ENCODE measurements at places on chromosomes 2 and 18.

- no peak for DNase-seq
Observed at GRCh38 chr2:166784296-166784946, 103.9 kb upstream of the XIRP2 start.

DNA sequence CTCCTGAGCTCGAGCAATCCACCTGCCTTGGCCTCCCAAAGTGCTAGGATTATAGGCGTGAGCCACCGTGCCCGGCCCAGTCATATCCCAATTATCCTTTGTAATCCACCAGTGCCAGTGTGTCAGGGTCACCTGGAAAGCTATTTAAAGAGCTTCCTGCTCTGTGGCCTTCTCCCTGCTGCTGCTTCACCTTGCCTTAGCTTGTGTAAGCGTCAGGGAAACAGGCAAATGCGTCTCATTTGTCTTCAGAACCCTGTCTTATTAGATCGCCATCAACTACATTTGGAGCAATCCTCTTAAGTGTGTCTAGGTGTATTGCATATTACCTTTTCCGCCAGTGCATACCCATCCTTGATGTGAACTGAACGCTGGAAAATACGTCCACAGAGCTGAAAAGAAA lies 10.2 kb downstream of the KIF5C start:
- no peak for DNase-seq

DNA sequence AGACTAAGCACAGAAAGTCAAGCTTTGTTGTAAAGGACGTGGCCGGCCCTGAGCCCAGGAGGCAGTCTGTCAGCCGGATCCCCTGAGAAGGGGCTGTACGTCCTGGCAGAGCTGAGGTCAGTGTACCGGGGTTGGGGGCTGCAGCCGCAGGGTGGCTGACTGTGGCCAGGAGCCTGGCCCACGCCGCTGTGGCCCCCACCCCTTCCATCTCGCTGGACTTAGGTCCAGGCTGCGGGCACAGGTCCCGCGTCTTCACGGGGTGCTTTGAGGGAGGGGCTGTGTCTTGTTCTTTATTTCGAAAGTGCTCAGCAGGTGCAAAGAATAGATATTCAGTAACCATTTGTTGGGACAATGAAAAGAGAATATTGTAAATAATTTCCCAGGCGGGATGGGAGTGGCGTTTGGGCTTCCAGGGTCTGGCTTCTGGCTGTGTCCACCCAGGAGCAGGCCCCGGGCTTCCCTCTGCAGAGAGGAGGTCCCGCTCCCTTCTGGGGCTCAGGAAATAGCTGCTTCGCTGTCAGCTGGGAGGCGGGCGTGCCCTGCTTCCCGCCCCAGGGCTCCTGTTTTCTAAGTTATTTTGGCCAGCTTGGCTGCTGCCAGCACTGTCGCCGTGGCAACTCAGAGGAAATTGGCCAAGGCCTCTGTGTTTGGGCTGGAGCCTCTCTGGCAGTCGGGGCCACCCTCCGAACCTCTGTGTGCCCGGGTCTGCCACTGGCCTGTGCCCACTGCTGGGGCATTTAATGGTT lies 7.4 kb downstream of the NFATC1 start:
- no peak for DNase-seq

GRCh38 chr2:49404108-49404507 lies 249.8 kb upstream of the FSHR start:
- no peak for DNase-seq

DNA sequence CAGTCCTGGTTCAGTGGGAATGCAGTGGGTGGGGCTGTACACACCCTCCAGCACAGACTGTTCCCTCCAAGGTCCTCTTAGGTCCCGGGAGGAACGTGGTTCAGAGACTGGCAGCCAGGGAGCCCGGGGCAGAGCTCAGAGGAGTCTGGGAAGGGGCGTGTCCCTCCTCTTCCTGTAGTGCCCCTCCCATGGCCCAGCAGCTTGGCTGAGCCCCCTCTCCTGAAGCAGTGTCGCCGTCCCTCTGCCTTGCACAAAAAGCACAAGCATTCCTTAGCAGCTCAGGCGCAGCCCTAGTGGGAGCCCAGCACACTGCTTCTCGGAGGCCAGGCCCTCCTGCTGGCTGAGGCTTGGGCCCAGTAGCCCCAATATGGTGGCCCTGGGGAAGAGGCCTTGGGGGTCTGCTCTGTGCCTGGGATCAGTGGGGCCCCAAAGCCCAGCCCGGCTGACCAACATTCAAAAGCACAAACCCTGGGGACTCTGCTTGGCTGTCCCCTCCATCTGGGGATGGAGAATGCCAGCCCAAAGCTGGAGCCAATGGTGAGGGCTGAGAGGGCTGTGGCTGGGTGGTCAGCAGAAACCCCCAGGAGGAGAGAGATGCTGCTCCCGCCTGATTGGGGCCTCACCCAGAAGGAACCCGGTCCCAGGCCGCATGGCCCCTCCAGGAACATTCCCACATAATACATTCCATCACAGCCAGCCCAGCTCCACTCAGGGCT lies 17.5 kb upstream of the FAHD2A start:
- DNase-seq: no peak

DNA sequence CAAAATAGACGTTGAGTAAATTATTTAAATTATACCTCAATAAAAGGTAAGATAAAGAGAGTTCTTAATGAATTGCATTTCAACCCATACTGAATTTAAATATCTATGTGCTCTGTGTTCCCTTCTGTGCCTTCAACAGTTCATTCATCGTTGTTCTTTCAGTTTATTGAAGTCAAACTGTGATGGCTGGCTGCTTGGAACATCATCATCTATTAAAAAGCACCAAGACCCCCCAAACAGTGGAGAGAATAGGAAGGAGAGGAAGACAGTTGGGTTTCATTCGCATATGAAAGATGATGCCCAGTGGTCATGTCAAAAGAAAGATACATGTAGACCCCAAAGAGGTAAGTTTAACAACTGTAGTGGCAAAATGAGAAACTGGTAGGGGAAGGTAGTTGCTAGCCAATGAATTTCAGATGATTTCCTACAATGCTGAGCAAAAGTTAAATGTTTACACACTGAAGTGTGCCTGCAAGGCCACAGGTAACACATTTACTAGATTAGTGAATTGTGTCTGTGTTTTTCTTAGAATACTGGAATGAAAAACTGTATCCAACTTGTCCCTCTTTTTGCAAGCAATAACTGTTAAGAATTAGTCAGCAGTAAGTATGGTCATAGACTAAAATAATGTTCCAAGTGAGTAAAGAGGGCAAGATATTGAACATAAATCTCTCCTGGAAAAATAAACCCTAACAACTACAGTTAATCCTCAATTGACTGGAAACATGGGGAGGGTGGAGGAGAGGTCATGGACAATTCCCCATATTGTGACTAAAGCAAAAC lies 331.3 kb downstream of the KIAA1328 start:
- no peak for DNase-seq

DNA sequence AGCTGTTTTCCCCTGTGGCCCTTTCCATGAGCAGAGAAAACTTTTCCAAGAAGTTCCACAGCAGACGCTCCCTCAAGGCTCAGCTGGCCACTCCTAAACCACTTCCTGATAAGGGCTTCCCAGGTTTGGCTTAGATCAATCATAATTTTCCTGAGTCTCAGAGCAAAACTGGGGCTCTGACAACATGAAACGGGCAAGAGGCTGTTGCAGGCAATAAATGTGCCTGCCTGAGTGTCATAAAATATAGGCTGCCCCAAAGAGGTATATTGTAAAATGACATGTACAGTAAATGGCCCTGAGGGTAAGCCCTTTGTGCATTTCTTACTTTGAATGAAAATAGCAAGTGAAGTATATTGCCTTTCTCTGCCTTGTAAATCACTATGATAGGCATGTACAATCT lies 105.6 kb upstream of the UXS1 start:
- no peak for DNase-seq

DNA sequence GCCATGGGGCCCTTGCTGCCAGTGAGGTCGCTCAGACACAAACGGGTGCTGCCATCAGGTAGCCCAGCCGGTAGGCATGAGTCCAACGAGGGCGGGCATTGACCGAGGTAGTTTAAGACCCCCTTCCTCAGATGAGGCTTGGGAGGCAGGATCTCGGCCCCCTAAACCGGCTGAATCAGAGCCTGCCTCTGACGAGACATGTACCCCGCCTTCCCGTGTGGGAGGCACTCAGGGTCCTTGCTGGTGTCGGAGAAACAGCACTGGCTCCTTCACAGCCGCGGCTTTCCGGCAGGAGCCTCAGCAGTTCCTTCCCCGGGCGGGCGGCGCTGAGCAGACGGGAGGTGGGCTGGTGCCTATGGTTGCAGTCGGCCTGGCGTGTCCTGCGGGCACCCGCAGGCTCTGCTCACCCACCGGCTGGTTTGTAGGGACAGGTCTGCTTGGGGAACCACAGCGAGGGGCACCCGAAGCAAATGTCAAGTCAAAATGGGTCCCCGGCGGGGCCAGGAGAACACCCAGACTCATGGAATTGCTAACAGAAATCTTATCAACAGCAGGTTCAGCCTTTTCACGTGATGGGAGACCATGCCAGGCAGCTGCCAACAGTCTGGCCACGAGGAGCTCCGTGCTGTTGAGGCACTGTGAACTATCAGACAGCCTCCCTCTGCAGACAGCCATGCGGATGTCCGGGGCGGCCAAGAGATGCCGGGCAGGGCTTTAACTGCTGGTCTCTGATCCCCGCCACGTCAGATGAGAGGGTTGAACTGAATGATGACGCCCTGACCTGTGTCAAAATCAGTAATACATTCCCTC lies 2.8 kb downstream of the KCNG2 start:
- DNase-seq: no peak

- DNase-seq: no peak
Observed at GRCh38 chr2:223952280-223952968, 4.8 kb upstream of the MRPL44 start.

DNA sequence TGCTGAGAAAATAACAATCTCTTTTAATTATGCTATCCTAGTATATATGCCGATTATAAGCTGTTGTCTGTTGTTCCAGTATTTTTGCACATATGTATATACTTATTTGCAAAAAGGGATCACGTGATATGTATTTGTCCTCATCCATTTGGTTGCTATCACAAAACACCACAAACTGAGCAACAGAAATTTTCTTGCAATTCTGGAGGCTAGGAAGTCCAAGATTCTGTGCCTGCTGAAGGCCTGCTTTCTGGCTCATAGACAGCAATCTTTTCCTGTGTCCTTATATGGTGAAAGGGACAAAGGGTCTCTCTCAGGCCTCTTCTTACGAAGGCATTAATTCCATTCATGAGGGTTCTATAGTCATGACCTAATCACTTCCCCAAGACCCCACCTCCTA lies 186.5 kb downstream of the LPIN1 start:
- DNase-seq: no peak

DNA sequence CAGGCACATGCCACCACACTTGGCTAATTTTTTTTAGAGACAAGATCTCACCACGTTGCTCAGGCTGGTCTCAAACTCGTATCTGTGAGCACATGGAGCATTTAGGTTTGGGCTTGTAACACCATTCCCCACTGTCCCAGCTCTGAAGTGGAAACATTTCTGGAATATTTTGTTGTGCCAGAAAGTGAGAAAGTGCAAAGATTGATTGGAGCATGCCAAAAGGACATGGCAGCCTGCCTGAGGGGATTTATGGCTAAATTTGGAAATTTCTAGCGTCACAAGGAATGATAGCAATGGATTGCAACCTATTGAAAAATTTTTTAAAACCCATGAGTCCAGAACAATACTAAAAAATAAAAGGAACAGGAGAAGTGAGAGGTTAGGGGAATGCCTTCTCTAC lies 136.8 kb downstream of the ESCO1 start:
- no peak for DNase-seq

DNA sequence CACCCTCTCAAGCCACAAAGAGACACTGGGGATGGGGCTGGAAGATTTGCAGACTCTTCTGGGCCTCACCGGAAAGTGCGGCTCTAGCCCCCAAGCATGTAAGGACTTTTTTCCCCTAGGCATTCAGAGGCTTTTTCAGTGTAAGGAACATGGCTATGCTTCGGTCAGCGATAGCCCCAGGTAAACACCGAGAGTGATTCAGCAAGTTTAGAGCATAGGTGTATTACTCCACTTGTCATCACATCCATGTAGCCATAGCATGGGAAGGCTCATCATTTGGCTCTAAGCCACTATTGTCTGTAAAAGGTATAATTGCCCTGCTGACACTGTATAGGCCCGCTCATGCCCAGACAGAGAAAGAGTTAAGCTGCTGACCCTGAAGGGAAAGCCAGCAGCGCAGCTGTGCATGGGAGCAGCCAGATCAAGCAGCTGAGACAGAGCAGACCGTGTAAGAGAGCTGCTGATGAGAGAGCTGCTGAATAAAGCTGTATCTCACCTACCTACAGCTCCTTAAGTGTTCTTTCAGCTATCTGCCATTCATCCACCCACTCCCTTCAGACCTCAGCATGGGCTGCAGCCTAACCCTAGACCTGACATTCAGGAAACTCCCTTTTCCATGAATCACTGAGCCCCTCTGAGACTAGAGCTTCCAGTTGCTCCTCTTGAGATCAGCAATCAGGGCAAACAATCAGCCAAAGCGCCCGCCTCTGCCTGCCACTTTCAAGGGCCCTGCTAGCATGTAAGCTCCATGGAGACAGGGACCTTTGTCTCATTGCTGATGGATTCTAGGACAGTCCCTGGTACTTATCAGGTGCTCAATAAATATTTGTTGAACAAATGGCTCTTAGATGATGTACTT lies 25.5 kb downstream of the LGALSL start:
- DNase-seq: no peak

- no peak for DNase-seq
Observed at GRCh38 chr2:151071906-151072305, 189.8 kb downstream of the RBM43 start.

GRCh38 chr2:151325581-151326095 lies 31.8 kb upstream of the TNFAIP6 start:
- DNase-seq: no peak

DNA sequence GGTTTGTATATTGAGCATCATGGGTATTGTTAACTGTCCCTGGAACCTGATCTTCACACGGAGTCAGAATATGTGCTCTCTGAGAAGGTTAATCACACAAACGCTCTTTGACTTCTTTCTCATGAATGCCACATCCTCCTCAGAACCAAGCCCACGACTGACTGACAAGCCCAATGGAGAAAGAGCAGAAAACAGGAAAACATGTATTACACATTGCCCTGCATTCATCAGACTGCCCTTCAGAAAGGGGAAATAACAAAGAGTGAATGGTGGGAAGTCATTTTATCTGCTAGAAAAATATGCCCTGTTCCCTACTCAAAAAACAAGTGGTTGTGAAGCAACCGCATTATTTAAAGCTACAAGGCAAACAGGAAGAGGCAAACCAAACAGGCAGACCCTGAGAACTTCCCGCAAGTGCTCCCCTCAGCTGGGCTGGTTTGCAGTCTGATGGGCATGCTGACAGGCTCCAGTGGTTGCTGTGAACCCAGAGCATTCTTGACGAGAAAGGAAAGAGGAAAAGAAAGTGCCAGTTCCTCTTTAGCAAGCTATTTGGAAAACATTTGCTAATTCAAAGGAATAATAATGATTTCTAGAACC lies 172.9 kb upstream of the SETBP1 start:
- peak; percentile 3 for DNase-seq

GRCh38 chr2:11248-11941 lies 34.9 kb downstream of the FAM110C start:
- DNase-seq: peak; percentile 17
